ENCODE measurements at places on chromosomes 6 and 20.

DNA sequence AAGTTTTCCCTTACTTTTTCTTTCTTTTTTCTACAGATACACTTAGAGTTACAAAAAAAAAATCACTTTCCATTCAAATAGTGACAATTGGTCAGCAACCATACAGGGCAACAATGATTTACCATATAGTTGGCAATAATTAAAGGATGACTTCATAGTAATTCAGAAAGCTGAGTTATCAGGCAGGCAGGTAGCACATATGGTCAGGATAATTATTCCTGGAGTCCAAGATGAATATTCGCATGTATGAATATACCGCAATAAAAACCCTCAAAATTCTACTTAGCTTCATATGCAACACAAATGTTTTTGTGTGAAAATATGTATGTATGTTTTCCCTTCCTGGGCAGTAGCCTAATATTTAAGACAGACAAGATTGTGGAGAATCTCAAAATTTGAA lies 34.5 kb downstream of the COL19A1 start:
- no peak for DNase-seq

GRCh38 chr6:21420926-21421325 lies 172.6 kb upstream of the SOX4 start:
- no peak for DNase-seq

GRCh38 chr20:25212242-25212641 lies 16.7 kb downstream of the ENTPD6 start:
- DNase-seq = no peak

DNA sequence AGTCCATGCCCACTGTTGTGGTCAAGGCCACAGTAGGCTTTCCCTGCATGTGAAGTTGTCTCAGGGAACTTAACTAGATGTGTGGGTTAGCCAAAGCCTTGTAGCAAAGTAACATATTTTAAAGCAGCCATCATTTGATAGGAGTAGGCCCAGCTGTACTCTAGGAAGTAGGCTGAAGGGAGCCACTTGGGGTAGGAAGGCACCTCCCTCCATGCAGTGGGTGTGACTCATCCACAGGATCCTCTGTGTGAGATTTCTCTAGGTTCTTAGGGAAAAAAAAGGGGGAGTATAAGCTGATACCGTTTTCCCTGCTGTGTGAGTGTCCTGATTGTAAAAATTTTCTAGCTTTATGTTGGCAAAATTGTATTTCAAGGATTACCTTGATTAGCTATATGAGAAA lies 44.7 kb downstream of the VAPB start:
- peak; percentile 64 for DNase-seq

DNA sequence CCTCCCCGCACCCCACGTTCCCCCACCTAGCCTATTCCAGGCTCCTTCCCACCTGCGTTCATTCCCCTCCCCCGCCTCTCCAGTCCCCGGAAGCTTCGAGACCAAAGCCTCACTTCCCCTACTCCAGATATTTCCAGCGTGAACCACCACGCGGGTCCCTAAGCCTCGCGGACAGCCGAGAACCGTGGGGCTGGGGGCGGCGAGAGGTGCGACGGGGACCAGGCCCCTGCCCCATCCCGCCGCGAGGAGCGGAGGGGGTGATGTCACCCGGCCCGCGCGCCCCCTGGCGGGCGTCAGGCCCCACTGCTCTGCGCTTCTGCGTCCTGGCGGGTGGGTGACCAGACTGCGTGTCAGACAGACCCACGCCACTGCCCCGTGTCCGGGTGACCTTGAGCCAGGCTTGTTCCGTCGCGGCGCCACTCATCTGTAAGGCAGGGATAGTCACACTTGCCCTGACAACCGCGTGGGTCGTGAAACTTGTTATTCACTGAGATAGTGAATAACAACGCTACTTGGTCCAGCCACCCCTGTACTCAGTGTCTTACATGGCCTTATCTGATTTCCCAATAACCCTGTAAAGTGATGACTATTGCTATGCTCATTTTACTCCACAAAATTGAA lies 9.0 kb upstream of the HSP90AB1 start:
- DNase-seq = peak; percentile 56

DNA sequence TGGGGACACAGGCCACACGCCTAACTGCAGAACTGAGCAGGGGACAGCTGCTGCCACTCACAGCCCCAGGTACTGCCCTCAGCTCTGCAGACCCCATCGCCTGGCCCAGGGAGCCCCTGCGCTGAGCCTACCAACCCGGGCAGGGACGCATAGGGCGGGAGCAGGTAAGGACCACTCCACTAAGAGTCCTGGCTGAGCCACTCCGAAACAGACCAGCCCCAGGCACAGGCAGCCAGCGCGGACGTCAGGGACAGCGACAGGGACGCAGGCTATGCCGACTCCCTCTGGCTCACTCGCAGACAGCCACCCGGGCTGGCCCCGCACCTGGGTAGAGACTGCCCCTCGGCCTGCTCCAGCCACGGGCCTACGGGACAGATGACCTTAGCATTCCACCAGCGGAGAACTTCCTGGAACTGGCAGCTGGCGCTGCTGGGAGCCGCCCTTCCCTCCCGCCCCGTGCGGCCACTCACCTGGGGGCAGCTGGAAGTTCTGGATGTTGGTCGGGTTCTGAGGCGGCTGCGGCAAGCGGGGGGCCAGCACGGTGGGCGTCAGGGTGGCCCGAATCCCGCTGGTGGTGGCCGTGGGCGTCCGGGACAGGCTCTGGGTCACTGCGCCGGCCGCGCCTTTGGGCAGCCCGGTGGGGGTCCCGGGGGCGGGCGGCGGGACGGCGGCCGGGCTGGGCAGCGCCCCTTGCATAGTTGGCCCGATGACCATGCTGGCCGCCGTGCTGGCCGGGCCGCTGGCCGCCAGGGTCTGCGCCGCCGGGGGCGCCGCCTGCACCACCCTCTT lies 1.5 kb downstream of the TAF4 start:
- DNase-seq = no peak

- no peak for DNase-seq
These were observed 161.9 kb downstream of the CDK19 start for GRCh38 chr6:110653381-110653780.

GRCh38 chr6:164178679-164179332 lies 764.3 kb downstream of the QKI start:
- DNase-seq = no peak

GRCh38 chr20:42957018-42957703 lies 232.5 kb downstream of the PTPRT start:
- DNase-seq = no peak

GRCh38 chr6:11210386-11211138 lies 21.9 kb downstream of the NEDD9 start:
- DNase-seq = no peak

- DNase-seq = no peak
These were observed 17.8 kb downstream of the HLA-B start for GRCh38 chr6:31339210-31339609.

DNA sequence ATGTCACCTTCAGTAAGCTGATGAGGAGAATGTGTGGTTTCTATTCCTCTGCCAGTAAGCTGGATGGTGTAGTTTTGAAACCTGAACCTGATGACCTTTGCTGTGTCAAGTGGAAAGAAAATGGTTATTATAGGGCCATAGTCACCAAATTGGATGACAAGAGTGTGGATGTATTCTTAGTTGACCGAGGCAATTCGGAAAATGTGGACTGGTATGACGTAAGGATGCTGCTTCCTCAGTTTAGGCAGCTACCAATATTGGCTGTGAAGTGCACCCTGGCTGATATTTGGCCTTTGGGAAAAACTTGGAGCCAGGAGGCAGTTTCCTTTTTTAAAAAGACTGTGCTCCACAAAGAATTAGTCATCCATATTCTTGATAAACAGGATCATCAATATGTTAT lies 2.0 kb downstream of the TDRD6 start:
- DNase-seq = no peak

- DNase-seq = no peak
These were observed 250.7 kb upstream of the JARID2 start for GRCh38 chr6:14995208-14995607.

DNA sequence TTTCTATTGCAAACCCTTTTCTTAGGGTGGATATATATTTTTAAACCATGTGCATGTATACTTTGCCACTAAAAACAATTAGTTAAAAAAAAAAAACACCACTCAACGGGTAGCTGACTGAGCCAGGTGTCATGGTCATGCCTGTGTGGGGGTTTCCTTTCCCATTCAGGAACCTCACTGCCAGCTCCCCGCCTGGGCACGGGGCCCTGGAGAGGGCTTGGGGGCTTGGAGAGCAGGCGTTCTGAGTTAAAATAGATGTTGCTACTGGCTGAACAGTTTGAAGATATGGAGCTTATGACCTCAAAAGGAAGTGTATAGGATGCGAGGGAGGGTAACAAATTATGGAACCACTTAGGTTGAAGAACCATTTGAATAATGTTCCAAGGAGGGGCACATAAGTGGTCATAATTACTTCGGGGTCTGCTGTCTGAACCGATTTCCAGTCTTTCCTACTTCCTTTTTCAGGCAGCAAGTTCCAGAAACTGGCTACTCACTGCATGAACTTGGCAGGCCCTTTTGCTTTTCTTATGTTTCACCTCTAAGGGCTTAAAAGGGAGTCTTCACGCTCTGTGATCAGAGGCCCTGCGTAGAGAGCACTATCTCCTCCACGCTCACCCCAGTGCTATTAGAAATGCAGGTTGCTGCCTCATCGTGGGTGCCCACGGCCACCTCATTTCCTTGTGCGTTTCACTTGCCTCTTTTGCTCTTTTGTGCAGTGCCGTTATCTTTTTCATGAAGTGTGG lies 9.9 kb downstream of the STX16 start:
- DNase-seq = no peak

- no peak for DNase-seq
These were observed 62.6 kb upstream of the ADGRB3 start for GRCh38 chr6:68572525-68572924.

GRCh38 chr6:15819841-15820240 lies 157.0 kb upstream of the DTNBP1 start:
- no peak for DNase-seq

- peak; percentile 45 for DNase-seq
These were observed 12.7 kb downstream of the SPDEF start for GRCh38 chr6:34543421-34543820.

- DNase-seq = no peak
These were observed 5.0 kb downstream of the SMIM28 start for GRCh38 chr6:138382498-138383265.

DNA sequence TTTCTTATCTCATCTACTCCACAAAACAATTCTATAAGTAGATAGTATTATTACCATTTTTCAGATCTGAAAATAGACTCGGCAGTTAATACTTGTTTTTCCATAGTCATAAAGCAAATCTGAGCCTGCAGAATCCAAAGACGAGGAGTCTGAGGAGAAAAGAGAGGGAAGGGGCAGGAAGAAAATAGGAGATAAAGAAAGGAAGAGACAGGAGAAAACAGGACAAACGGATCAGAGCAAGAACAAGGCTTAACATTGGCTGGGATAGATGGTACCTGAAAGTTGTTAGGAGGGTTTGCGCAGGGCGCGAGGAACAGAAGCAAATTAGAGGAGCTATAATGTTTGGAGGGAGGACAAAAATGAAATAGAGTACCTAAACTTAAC lies 639 bp upstream of the PPIL1 start:
- DNase-seq = no peak

GRCh38 chr20:2163312-2163711 lies 61.7 kb downstream of the STK35 start:
- no peak for DNase-seq

- DNase-seq = peak; percentile 67
These were observed 216.8 kb upstream of the DTNBP1 start for GRCh38 chr6:15879371-15880261.

DNA sequence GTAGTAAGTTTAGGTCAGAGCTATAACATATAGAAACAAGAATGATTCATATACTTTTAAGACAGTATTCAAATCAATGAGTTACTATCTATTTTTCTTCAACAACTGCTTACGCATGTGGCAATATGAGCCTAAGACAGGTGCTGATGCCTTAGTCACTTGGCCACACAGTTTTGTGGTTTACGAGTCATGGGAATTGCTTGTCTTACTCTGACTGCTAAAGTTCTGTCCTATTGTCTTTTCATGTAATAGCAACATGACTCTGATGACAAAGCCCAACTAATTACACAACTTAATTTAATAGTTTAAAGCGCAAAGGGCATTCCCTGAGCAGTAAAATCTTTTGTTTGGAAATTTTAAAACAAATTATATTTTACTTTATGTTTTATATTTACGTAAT lies 159.3 kb upstream of the CENPW start:
- peak; percentile 70 for DNase-seq

DNA sequence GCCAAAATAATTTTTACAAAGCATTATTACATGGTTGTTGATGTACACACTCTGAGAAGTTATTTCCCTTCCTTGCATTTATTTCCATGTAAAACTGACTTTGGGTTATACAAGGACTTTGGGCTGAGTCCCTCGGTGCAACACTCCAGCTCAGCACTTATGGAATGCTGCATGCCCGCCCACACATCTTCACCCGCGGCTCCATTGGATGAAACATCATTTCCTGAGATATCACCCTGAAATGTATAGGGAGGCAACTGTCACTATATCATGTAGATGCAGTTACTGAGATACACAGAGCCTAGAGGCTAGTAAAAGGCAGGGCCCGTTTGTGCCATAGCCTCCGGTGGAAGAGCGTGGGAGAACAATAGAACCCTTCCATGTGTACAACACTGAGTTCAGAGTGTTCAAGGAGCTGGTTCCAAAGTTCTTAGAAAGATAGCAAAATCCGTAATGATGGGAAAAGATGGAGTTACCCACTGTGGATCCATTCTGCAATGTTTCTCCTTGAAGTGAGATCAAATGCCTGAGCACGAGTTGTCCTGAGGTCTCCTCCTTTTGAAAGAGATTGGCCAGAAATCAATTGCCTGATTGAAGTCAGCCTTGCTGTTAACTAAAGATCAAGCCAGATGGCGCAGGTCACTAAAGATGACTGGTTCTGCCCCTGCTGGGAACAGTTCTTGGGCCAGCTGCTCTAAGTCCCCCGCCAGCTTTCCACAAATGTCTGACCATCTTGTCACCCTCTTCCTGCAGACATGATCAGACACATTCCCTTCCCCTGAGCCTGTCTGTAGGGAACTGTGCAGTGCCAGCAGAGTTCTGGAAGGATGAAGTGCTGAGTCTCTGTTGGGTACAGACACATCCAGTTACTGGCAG lies 100.9 kb upstream of the IYD start:
- peak; percentile 81 for DNase-seq

DNA sequence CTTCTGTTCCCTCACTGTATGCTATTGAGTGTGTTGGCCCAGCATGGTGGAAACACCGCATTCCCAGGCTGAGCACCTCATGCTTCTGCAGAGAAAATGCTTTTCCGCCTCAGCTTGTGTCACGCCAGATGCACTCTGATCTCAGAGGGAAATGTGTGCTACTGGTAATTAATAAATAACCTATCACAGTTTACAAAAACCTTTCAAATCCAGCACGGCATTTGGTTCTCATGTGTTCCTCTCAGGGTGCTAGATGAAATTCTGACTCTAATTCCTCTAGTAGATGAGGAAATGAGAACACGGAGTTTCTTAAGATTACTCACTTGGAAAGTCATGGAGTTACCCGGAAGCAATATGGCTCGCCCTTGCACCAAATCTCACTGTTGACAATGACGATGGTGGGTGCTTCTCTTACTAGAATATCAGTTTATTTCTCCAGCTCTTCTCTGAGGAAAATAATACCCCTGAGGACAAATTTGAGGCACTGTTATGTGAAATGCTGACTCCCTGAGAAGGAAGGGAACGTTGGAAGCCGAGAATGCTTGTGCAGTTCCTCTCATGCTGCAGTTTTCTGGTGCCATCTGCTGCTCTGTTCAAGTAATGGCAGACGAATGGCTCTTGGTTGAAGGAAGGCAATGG lies 116.6 kb downstream of the RNF144B start:
- peak; percentile 81 for DNase-seq

All from AG10803 (cell line).